NCI-H2171 treated with DMSO at 0.1 percent for 48 hours (cell line): ENCODE measurements at places on chromosomes 4 and X.

- DNase-seq, result no peak
Measured at GRCh38 chrX:87571964-87572363, 54.4 kb downstream of the KLHL4 start.

GRCh38 chrX:100648458-100649417 lies 4.7 kb downstream of the SRPX2 start:
- peak; percentile 90 for DNase-seq

DNA sequence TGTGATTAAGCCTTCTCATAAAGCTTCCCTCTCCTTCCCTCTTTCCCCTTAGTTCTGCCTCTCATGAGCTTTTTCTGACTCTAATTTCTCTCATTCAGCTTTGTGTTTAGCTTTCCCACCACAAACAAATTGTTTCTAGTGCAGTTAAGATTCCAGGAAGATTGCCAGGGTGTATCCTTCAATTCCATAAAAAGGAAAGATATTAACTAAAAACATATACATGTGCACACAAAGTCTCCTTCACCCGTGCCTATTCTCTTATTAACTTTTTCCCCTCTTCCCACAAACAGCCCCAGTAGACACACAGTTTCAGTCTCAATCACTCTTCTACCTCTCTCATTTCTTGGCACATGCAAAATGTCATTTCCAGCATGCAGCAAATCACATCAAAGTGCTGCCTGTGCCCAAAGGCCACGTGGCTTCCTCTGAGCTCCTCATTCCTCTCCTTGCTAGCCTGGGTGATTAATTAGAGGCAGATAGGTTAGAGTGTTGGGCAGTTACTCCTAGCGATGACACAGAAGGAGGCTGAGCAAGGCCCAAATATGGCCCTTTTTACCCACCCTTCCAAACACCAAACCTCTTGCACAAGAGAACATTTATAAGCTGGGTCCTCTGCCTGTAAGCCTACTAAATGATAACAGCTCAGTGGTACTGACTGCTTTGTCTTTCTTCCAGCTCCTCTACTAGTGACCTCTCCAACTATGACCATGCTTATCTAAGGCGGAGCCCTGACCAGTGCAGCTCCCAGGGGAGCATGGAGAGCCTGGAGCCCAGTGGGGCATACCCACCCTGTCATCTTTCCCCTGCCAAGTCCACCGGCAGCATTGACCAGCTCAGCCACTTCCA lies 159.6 kb downstream of the SOWAHB start:
- DNase-seq, result no peak

DNA sequence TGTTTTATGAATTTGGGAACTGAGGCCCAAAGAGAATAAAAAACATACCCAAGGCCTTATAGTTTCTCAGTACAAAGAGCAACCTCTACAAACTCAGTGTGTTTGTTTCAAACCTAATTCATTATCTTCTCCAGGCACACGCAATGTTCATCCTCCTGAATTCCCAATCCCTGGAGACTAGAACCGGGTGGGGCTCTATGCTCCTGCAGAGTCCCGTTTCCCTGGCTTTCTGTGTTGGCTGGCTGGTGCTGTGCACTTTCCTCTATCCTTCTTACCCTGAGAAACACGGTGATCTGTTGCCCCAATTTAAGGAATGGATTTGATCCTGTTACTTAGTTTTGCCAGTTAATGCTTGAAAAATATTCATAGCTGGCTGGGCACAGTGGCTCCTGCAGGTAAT lies 63.9 kb downstream of the FGFBP1 start:
- DNase-seq, result no peak

DNA sequence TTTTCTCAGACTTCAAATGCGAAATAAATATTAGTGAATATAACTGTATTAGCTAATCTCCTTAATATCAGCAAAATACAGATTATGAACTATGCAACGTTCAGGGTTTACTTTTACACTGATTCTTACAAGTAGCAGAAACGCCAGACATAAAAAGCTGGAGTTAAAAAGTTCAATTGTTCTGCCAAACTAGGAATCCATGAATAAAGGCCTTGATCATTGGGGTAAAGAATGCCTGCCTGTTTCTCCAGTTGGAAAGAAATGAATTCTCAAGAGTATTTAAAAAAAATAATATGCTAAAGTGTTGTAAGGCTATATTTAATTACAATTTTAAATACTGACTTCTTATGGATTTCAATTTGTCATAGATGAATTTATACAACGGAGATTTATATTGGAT lies 612.2 kb downstream of the DMD start:
- no peak for DNase-seq

- DNase-seq, result no peak
Measured at GRCh38 chrX:100289066-100289558, 121.0 kb downstream of the PCDH19 start.

DNA sequence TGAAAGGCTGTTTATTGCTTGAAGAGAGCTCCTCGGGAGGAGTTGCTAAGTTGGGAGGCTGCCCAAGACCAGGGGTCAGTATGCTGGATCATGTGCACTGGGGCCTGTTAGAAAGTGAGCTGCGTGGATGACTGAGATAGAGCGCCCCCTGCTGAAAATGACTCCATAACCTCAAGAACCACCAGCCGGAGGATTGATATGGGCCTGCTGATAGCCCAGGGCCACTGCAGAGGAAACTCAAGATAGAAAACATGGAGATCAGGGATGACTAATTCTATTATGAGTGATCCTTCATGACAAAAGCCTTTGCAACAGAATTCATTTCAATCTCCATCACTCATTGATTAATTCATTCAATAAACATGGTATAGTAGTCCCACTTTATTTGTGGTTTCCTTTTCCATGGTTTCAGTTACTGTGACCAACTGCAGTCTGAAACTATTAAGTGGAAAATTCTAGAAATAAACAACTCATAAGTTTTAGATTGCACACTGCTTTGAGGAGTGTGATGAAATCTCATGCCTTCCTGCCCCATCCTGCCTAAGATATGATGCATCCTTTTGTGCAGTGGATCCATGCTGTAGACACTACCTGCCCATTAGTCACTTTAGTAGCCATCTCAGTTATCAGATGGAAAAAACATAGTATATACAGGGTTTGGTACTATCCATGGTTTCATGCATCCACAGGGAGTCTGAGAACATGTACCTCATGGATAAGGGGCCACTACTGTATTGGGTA lies 126.7 kb upstream of the MBNL3 start:
- no peak for DNase-seq

DNA sequence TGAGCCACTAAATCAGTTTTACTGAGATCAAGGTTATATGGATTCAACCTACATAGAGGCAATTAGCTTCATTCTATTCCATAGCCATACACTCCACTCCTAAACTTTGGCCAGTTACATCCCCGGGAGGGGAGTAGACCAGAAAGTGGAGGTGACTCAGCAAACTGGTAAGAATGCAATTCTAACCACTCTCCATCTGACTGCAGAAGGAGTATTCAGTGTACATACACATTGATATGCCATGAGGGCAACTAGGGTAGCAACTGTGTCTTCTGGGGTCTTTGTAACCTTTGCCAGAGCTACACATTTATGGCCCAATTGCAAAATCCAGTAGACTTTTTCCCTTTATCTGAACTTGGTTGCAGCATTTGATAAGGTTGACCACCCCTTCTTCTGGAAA lies 7.6 kb downstream of the SLC25A43 start:
- DNase-seq, result no peak

GRCh38 chr4:85681221-85681657 lies 206.3 kb downstream of the ARHGAP24 start:
- no peak for DNase-seq

- no peak for DNase-seq
Measured at GRCh38 chr4:23789762-23790161, 100.1 kb downstream of the PPARGC1A start.

DNA sequence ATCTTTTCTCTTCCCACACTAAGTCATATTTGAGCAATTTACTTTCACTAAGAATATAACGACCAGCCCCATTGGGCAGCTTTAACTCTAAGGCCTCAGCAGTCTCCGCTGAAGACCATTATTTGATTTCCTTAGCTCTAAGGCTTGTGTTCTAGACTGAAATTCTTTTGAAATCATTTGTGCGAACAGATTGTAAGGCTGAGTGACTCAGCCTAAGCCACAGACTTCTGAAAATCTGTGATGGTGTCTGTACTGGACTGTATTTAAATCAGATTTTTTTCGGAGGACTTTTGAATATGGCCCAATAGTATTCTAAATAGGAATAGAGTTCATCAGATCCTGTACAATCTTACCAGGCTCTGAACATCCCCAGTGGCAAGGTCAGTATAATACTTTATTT lies 150.3 kb upstream of the TECRL start:
- DNase-seq, result no peak

GRCh38 chrX:27674491-27674890 lies 84.3 kb downstream of the DCAF8L2 start:
- DNase-seq, result no peak

GRCh38 chr4:48746608-48747362 lies 33.3 kb downstream of the FRYL start:
- DNase-seq, result no peak

DNA sequence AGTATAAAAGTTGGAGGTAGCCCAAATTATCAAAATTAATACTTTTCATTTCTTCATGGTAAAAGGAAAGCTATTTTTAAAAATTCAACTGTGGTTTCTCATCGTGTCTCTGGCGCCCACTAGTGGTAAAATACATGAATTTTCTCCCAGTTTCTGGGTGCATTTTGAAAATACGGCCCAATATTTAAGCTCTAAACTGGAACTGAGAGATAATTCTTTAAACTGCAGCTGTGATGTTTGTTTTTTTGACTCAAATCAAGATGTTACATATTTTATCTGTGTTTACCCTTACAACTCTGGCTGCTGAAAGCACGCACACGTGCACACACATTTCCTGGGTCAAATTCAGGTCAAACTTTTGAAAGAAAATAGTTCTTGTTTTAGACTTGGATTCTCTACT lies 123.9 kb upstream of the ACSL4 start:
- DNase-seq, result no peak

GRCh38 chrX:123878252-123878721 lies 18.4 kb downstream of the XIAP start:
- no peak for DNase-seq

DNA sequence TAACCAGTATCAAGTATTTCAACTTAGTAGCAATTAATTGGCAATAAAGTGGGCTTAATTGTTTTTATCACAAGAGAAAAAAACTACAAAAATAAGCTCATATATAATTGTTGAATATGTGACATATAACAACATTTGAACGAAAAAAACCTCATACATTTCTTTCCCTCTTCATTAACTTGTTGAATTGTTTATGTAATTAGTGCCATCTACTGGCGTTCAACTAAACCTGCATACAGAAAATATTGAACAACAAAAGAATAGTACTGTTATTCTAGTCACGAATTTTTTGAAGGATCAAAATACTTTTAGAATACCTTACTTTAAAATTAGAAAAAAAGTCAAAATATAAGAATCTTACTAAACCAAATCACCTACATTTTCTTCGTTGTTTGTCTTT lies 586.5 kb upstream of the FTHL17 start:
- DNase-seq, result peak; percentile 12

GRCh38 chrX:119784747-119785446 lies 6.5 kb downstream of the RPL39 start:
- DNase-seq, result peak; percentile 4

- DNase-seq, result no peak
Measured at GRCh38 chrX:147876849-147877646, 34.7 kb upstream of the FMR1 start.

DNA sequence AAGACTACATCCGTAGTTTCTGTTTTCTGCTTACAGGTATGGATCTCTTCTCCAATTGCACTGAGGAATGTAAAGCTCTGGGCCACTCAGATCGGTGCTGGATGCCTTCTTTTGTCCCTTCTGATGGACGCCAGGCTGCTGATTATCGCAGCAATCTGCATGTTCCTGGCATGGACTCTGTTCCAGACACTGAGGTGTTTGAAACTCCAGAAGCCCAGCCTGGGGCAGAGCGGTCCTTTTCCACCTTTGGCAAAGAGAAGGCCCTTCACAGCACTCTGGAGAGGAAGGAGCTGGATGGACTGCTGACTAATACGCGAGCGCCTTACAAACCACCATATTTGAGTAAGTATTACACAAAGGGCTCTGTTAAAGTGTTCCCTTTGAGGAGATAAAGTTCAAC lies 13.8 kb downstream of the PCDH10 start:
- DNase-seq, result no peak

DNA sequence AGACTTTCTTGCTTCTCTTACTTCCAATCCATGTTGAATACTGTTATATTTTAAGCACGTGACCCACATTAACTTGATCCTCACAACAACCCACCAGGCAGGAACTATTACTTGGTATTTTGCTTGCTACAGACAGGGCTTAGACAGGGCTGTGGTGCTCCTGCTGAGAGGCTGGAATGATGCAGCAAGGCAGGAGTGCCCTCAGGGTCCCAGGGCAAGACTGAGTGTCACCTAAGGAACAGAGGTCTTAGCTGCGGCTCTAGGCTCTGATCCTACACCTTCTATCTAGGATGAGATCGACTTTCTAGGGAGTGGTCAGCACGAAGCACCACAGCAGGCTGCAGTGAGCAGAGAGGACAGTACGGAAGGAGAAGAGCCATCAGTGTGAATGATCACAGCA lies 20.0 kb downstream of the TAPT1 start:
- DNase-seq, result no peak

DNA sequence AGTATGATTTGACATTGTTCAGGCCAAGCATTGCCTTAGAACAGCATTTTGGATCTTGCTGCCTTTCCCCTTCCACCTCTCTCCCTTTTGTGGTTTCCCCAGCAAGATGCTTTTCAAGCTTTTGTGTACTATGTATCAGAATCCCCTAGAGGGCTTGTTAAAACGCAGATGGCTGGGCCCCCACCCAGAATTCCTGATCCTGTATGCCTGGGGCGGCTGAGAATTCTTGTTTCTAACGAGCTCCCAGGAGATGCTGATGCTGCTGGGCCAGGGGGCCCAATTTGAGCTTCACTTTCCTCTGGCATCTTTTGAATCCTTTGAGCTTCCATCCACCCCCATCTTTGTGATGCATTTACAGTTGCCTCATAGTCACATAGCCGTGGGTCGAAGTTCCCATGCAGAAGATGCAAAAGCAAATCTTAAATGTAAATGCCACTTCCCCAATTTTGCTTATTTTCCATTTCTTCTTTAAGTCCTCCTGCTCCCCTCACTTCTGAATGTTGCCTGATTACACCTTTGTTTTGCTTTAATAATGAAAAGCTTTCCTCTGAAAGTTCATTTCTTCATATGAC lies 18.5 kb downstream of the HCCS start:
- DNase-seq, result peak; percentile 53

DNA sequence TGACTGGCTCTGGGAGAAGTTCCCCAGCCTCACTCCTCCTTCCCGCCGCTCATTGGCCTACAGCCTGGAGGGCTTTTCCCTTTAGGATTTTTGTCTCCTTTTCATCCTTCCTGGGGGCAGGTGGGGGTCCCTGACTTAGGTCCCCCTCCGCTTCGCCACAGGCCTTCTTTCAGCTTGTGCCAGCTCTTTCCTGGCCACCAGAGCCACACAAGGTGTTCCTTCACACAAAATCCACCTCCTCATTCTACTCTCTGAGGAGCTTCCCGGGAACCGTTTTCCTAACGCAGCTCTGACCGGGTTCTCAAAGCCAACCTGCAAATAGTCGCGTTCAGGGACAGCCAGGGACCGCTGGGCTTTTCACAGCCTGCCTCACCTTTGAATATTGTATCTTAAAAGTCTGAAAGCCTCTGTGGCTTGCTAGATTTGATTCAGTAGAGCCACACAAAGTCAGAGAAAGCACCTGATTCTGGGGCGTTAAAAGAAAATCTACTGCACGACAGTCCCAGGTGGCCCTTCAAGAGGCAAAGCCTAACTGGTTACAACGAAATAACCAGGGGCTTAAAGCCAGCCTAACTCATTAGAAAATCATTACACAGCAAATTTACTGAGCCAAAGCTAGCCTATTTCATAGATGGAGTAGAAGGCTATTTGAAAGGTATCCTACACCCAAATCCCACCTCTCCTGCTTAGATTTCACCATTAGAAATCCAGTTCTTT lies 731 bp upstream of the GPC3 start:
- no peak for DNase-seq
